GM23248 (cell line): ENCODE measurements at places on chromosomes 2 and 18.

DNA sequence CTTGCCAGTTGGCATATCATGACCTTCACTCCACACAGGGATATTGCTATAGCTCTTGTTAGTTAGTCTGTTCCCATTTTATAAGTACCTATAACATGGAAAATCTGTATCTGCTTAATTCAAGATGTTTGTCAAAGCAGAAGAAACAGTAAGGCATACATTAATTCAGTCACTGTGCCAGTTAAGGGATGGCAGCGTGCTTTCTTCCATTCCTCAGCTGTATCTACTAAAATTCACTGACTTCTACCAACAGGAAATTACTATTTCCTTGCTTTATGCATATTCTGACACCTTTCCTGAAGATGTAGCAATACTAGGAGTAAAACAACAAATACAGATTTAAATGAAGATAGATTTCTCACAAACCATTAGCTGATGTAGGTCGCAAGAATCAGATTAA, 59.9 kb downstream of the RNF152 start:
- no peak for DNase-seq

GRCh38 chr18:40371673-40372072, 1583.4 kb upstream of the PIK3C3 start:
- DNase-seq: peak; percentile 82

DNA sequence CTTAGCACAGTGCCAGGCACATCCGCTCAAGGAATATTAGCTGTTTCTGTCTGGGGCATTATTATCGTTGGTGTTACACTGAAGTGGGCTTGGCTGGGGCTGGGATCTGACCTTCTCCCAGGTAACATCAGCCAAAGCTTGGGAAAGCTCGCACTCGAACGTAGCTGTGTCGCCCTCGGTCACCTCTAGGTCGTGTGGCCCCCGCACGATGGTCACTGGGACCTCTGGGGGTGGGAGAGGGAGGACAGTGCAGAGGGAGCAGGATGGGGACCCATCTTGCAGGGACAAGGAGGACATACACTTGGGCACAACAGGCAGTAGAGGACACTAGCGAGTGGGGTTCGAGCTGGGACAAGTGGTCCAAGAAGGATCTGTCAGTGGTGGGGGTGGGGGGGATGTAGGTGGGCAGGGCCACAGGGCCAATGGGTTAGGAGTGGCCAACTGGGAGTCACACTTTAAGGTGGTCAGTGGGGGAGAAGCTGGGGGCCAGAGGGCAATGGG, 9.7 kb downstream of the TMEM198 start:
- DNase-seq: no peak

- DNase-seq: no peak
Observed at GRCh38 chr2:43715300-43716098, 39.3 kb upstream of the C1GALT1C1L start.

GRCh38 chr2:240788482-240788881, 31.5 kb downstream of the KIF1A start:
- DNase-seq: no peak

- no peak for DNase-seq
Observed at GRCh38 chr18:37514953-37515352, 50.6 kb downstream of the CELF4 start.

DNA sequence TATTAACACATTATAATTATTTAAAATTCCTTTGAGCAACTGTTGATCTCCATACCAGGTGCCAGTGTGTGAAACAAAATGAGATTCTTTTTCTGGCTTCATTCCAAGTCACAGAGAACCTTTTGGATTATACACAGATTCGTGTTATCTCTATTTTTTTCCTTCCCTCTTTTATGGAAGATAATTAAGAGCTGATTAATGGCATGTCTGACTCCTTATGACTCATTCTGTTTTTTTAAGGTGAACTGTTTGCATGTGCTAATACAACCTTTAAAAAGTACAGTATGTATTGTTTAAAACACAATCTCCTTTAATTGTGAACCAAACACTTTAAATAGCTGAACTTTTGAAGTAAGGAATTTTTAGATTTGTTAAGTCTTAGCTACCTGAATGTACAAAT, 39.3 kb downstream of the PELI1 start:
- DNase-seq: peak; percentile 9

GRCh38 chr2:43073401-43073825, 153.0 kb downstream of the ZFP36L2 start:
- peak; percentile 80 for DNase-seq

- no peak for DNase-seq
Observed at GRCh38 chr2:47719099-47719498, 63.8 kb upstream of the MSH6 start.

DNA sequence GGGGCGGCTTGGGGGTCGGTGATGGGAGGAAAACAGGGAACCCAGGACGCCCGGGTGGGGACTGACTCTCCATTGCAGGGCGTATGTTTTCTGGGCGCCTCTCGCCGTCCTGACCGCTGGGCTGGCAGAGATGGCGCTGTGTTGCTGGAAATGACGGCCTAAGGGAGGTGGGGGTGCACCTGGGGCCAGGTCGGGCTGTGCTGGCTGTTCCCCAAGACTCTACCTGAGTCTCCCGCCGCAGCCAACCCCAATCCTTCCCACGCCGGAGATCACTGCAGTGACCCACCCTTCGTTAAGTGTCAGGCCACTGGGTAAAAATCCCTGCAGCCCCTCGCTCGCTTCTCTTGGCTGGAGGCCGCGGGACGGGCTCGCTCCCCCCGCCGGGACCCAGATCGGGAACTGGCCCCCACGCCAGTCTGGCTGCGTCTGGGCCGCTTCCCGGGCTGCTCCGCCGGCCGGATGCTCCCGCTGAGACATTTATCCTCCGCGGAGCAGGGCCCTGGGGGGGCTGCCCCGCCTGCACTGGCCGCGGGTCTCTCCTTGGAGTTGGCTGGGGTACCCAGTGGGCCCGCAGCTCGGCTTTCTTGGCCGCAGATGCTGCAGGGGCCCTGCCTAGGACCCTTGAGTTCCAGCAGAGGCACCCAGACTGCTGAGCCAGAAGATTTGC, 7.8 kb upstream of the ARMC9 start:
- peak; percentile 54 for DNase-seq

DNA sequence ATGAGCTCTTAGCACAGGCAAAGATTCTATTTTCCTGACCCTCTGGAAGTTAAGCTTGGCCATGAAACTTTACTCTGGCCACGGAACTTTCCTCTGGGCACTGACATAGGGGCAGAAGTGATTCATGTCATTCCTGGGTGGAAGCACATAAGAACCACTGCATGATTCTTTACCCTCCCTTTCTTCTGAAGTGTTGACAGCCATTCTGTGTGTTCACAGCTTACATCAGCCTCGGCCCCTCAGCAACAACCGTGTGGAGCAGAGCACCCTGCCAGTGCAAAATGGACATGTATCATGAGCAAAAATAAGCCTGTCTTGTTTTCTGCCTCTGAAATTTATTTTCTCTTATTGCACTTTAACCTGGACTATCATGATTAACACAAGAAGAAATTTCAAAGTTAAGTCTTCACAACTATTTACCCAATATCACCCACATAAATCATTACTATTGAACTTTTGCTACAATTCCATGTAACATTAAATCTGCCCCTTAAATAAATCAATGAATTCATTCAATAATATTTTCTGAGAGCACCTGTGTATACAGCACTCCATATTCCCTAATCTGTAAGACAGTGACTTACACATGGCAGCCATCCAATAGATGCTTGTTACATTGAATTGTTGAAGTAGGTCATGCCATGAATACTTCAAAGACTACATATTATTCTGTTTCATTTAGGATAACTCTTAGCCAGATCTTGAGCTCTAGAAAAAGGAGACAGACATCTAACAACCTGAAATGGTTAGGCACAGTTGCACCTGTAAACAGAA, 531.9 kb downstream of the IRS1 start:
- DNase-seq: peak; percentile 17

DNA sequence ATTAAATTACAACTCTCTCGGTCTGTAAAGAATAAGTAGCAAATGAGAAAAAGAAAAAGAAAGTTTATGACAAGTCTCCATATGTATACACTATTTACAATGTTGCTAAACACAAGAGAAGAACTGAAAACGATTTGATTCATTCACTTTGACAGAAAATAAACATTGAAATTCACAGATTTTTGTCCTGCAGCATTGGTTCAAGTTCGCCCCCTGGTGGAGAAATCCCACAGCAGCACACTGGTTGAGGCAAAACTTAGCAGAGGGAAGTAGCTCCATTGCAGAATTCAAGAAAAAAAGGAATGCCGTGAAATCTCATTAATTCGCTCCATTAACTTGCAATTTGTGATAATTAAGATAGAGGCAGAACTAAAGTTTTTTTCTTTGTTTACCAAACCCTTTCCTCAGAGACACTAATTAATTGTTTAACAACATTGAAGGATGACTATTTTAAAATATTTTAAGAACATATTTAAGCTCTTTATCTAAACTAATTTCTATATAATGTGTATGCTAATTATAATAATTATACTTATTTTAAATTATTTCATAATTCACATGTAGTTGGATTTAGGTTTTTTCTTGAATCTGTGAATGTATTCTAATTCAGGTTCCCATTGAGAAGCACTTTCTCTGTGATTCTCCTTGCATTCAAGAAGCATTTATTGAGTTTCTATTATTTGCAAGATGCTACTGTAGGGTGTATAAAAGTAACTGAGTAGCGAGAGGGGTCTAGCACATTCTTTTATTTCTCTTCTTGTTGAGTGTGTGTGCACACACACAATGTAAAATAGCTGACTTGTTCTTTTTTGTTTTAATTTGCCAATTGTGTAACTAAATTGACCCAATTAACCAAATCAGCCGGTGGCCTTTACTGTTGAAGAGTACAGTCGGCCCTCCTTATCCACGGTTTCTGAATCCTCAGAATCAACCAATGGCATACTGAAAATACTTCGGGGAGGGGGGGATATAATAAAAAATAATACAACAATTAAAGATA, 74.1 kb downstream of the COL4A3 start:
- peak; percentile 65 for DNase-seq

DNA sequence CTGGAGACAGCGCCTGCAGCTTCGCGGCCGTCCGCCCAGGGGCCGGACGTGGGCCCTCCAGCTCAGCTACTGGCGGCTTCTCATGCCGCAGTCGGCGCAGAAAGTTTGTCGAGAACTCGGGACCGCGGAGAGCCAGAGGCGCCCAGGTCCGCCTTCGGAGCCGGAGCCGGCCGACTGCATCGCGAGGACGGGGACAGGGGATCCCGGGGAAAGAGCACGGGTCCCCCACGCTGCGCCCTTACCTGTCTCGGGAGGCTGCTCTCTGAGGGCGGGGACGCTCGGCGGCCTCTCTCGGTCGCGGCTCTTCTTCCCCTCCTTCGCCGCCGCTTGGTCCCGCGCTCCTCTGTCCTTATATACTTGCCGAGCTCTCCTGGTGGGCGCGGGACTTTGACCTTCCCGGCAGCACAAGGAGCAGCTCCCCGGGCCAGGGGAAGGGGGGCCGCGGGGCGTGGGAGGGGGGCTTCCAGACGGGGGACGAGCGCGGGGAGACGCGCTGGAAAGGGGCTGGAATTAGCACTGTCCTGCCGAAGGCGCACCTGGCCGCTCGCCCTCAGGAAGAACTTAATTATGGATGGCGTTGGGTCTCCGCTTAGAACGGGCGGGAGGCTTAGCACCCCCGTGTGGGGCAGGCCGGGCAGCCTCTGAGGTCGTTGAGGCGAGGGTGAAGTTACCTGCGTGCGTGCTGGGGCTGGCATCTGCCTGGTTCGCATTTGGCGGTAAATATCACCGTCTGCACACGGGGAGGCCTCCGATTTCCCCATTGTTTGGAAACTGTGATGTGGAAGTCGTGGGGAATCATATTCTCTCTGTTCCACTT, at the start of gene POMC:
POMC (minus strand) TSS at position 325 of the 817 bp plus-strand sequence. CDS start 3,808 bp downstream, outside the sequence.
- DNase-seq: peak; percentile 69

DNA sequence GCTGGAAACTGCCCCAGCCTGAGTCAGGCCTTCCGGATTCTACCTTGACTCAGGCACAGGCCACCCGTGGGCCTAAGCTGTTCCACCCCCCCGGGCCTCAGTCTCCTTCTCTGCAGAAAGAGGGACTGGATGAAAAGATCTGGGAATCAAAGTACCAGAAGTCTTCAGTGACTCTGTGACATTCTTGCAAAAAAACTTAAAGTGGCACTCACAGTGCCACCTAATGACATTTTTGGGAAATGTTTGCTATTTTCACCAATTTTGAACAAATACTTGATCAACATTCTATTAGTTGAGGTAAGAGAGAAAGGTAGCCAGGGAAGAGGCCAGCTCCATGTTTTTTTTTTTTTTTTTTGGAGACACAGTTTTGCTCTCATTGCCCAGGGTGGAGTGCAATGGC, 48.3 kb upstream of the ACAA2 start:
- peak; percentile 24 for DNase-seq

GRCh38 chr2:206869824-206870495, 69.4 kb upstream of the CPO start:
- DNase-seq: no peak

GRCh38 chr2:171964308-171964707, 35.4 kb upstream of the METAP1D start:
- no peak for DNase-seq

DNA sequence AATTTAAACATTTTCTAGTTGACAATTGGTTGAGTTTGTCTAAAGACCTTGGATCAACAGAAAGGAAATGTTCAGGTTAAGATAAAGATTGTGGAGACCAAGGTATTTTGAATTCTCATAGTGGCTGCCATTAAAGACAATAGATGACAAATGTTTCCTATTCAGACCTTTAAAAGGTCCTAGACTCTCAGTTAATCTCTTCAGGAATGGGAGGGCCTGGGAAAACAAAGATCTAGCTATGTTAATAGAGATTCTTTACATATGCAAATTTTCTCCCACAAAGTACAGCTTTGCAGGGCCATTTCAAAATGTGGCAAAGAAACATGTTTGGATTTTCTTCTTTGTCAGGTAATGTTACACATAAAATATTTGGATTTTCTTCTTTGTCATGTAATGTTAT, 403.9 kb downstream of the SPAG16 start:
- no peak for DNase-seq

- DNase-seq: no peak
Observed at GRCh38 chr2:218066926-218067515, 2.0 kb upstream of the RUFY4 start.

GRCh38 chr2:238032755-238033337, 28.0 kb upstream of the SCLY start:
- no peak for DNase-seq

GRCh38 chr2:165008730-165009315, 53.5 kb upstream of the SLC38A11 start:
- DNase-seq: peak; percentile 45

GRCh38 chr2:54581326-54582039, 125.4 kb downstream of the SPTBN1 start:
- no peak for DNase-seq

DNA sequence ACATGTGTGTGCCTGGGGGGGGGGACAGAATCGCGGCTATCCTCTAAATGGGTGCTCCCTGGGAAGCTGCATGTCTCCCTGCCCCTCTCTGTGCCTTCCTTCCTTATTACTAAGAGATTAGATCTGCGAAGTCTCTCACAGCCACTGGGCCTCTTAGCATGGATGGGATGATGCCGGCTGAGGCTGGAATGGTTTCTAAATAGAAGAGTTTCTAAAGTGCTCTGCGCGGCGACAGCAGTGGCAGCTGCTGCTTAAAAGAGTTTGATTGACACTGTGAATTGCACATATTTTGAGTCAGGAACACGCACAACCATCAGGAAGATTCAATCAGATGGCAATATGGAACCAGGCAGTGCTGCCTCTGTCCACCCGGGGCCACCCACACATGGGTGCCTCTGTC, 163.8 kb downstream of the CLIP4 start:
- no peak for DNase-seq
